Kidney capillary endothelial cell (primary cell): ENCODE measurements at places on chromosomes 2 and 18.

DNA sequence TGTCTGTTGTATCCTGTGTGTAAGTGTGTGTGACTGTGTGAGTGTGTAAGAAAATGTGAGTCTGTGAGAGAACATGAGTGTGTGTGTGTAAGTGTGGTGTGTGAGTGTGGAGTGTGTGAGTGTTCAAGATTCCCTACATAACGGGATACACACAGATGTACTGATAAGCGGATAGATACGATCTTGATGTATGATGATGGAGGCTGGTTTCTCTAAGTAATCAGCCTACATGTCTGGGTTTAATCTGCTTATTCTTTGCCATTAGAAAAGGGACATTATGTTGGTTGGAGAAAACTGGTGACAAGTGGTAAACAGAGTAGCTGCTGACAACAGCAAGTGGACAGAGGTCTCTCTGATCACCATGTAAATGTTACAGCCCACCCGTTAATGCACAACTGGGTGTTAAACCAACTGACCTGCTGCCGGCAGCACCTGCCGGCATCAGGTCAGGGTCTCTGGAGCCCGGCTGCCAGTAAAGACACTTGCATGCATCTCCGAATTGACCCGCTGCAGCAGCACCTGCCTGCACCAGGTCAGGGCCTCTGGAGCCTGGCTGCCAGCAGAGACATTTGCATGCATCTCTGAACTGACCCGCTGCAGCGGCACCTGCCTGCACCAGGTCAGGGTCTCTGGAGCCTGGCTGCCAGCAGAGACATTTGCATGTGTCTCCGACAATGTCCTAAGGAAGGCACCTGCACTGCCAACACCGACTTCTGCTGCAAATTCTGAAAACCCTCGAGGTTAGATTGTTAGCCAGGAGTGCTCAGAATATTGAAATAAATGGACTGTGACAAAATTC is 87.5 kb downstream of the MBP start:
- no peak for DNase-seq

GRCh38 chr2:175957845-175958244 is 44.2 kb downstream of the LNPK start:
- DNase-seq: no peak

- no peak for DNase-seq
Measured at GRCh38 chr2:108325756-108326155, 37.1 kb downstream of the SULT1C2 start.

- no peak for DNase-seq
Measured at GRCh38 chr18:62784966-62785413, 69.6 kb downstream of the PHLPP1 start.

DNA sequence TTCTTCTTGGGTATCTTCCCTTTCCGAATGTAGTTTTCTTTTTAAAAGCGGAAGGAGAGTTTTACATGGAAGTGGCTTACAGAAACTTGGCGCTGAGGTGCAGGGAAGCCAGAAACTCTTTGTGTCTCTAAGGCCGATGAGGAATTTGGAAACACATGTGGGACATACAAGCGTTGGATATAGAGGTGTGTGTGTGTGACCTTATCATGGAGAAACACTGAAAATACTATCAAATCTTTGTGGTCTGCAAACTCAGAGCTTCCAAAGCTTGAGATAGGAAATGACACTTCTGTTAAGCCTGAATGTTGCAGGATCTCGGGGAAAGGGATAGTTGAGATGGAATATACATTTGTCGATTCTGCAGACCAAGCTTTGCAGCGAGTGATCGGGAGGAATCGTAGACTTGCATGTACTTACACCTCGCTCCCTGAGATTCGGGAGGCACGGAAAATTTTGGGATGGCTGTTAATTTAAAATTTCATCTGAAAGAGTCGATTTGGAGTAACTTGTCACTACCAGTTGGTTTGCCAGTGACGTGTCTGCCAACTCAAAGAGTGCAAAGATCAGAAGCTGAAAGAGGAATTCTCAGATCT is 1.0 kb downstream of the NAB1 start:
- DNase-seq: peak; percentile 38

DNA sequence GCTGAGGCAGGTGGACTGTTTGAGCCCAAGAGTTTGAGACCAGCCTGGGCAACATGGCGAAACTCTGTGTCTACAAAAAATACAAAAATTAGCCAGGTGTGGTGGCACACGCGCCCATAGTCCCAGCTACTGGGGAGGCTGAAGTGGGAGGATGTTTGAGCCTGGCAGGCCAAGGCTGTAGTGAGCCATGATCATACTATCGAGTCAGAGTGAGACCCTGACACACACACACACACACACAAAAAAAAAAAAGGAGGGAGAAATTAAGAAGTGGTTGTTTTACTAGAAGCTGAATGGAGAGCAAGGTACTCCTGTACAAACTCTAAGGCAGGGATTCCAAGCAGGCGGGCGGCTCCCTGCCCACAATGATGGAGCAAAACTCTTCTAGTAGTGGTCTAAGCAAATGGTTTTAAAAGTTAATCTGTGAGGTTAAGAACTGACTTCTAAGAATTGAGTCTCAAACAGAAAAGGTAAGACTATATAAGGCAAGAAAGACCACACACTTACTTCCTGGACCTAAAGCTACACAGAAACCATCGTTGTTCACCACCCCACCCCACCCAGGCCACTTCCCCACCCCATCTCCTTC is 2.6 kb downstream of the ANKRD44 start:
- no peak for DNase-seq

DNA sequence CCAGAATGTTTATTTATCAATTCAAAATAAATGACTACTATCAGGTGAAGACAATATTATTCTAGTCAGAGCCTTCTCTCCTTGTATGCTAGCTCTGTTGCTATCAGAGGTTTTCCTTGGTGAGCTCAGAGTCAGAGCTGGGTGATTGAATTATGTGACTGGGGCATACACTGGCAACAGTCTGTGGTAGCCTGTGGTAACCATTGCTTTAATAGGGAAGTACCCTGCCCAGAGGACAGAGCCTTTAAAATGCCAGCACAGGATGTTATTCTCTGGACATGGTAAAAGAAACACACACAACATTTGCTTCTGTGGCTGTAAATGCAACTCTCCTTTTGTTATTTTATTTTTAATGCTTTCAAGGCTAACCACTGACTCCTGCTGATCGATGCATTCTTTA is 124.7 kb downstream of the PPP1R1C start:
- no peak for DNase-seq

DNA sequence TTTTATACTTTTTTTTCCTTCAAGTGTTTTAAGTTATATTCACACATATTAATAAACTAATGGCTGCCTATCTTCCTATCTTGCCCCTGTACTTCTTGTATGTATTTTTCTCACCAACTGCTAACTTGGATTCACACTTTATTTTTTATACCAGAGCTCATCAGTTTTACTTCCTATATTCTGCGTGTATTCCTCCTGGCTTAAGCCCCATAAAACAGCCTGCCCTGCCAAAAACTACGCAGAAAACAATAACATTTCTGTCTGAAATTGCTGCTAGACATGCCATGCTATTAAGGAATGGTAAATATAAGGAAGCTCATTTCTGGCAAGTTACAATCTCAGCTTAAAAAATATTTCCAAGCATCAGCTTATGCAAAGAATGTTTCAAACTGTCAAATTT is 172.3 kb downstream of the UBE2E3 start:
- DNase-seq: no peak
